ENCODE measurements at places on chromosomes 6 and 20.

DNA sequence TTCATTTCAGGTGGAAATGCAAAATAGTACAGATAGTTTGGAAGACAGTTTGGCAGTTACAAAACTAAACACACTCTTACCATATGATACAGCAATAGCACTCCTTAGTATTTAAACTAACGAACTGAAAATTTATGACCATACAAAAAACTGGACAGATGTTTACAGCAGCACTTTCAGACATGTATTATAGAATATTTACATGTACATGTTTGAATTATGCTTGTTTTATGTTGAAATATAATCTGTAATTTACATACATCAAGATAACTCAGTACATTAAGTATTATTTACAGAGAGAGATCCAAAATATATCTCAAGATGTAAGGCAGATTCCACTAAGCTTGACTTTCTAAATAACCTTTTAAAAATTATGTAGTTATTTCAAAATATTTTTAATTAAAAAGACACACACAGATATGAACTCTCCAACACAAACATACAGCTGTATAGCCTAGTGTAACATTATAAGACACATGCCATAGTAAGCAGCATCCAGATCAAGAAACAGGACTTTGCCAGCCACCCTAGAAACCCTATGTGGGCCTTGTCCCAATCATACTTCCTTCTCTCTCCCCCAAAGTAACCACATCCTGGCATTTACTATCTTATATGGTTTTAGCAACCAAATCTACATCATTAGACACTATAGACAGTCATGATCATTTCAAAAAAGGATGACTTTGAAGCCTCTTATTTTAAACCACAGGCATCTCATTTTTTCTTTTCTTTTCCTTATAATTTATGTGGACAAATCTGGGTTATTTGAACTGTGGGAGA is 82.2 kb downstream of the MAN1A1 start:
- DNase-seq: no peak

- DNase-seq: no peak
Measured at GRCh38 chr6:17482711-17483110, 89.3 kb downstream of the CAP2 start.

GRCh38 chr20:17941087-17941825 is 27.3 kb downstream of the SNX5 start:
- DNase-seq: no peak

DNA sequence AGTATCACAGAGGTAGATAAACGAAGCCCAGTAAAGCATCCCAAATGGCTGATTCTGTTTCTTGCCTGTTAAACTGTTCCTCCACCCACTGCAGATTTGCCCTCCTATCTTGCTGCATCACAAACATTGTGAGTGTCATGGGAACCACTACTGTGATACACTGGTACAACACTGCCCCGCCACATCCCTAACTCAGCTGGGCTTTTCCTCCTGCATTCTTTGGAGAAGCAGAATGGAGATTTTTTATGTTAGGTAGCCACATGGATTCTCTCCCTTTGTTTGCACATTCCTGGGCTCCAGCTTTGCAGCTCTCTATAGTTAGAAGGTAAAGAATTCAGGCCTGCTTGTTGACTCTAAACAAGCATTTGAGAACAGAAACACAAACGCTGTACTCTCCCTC is 234.1 kb downstream of the TMEM242 start:
- no peak for DNase-seq

DNA sequence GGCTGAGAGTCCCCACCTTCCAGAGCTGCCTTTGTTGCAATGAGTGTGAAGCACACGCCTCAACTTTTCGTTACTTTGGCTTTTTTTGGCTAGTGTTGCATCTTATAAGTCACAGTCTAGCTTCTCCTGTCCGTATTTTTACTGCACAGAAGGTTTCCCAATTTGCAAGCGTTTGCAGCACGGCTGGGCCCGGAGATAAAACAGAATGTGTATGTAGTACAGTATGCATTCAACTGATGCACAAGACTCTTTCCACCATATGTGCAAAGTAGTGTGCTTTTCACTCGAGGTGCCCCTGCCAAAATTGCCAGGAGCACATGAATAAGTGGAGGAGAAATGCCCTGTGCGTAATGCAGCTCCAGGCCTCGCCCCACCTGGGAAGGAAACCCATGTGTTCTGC is 79.6 kb downstream of the SOBP start:
- no peak for DNase-seq

GRCh38 chr6:150201772-150202329 is 59.0 kb downstream of the PPP1R14C start:
- DNase-seq: no peak

GRCh38 chr20:52754366-52754765 is 217.8 kb upstream of the TSHZ2 start:
- no peak for DNase-seq

DNA sequence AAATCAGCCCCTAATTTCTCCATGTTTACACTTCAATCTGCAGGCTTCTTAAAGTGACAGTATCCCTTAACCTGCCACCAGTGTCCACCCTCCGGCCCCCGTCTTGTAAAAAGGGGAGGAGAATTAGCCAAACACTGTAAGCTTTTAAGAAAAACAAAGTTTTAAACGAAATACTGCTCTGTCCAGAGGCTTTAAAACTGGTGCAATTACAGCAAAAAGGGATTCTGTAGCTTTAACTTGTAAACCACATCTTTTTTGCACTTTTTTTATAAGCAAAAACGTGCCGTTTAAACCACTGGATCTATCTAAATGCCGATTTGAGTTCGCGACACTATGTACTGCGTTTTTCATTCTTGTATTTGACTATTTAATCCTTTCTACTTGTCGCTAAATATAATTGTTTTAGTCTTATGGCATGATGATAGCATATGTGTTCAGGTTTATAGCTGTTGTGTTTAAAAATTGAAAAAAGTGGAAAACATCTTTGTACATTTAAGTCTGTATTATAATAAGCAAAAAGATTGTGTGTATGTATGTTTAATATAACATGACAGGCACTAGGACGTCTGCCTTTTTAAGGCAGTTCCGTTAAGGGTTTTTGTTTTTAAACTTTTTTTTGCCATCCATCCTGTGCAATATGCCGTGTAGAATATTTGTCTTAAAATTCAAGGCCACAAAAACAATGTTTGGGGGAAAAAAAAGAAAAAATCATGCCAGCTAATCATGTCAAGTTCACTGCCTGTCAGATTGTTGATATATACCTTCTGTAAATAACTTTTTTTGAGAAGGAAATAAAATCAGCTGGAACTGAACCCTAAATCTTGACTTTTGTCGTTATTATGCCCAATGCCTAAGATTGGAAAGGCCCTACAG is 4.5 kb downstream of the SOX4 start:
- no peak for DNase-seq

GRCh38 chr6:161949531-161949930 is 675.7 kb upstream of the AGPAT4 start:
- no peak for DNase-seq

DNA sequence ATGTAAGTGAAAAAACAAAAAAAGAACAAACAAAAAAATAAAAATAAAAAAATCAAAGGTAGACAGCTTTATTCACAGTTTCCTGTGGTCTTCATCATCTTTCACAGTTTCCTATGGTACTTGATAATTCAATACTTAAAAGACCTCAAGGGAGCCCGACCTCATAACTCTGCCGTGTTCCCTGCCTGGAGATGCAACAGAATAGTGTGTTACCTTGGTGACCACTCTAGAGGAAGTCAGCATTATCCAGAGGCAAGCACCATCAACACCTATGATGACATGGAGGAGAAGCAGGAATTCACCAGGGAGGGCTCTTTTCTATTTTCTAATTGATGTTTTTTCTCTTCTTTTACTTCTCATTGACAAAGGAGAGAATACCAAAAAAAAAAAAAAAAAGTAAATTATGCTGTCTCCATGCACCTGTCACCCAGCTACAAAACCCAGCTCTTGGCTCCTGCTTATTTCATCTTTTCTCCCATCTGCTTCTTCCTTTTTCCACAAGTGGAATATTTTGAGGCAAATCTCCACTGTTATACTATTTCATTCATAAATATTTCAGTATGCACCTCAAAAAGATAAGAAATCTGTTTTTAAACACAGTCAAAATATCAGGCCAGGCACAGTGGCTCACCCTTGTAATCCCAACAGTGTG is 95.8 kb upstream of the STXBP5 start:
- DNase-seq: no peak

DNA sequence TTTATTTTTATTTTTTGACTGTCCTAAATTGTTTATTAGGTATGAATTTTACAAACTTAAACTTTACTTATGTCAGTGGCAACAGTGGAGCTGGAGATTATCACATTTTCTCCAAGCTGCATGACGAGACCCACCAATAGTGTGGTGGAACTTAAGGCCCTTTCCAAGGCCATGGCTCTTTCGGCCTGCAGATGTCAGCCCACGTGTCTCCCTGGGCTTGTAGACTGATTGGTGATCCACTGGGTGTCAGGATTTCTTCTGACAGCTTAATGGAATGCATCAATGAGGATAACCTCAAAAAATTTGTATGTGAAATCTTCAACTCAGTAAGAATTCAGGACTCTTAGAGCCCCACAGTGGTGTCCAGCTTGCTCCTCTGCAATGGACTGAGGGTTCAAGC is 32.3 kb upstream of the OVOL2 start:
- DNase-seq: no peak

DNA sequence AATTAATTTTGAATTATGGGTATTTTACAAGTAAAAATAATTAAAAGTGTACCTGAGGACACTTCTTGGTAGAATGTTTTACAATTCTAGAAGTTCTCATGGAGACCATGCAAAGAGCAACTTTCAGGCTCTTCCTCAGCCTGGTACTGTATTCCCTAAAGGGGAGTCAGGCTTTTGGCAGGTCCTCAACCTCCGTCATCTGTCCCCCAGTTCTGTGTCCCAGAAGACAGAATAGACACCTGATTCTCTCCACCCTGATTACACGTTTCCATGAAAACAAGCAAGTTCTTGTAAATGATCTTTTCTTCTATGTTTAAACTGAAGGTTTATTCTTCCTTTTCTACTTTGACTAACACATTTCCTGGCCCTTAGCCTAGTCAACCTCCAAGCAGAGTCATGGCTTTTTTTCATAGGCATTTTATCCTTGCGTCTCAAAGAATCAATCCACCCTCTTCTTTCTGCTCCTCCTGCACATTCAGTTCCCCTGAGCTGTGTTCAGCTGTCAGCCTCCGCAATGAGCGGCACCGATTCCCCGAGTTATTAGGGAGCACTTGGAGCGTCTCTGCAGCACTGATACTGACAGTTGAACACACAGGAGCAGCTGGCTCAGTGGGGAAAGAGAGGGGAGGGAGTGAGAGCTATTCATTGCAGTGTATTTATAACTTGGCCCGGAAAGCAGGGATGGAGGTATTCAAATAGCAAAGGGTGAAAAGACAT is 1082.4 kb upstream of the MAP3K7 start:
- no peak for DNase-seq

DNA sequence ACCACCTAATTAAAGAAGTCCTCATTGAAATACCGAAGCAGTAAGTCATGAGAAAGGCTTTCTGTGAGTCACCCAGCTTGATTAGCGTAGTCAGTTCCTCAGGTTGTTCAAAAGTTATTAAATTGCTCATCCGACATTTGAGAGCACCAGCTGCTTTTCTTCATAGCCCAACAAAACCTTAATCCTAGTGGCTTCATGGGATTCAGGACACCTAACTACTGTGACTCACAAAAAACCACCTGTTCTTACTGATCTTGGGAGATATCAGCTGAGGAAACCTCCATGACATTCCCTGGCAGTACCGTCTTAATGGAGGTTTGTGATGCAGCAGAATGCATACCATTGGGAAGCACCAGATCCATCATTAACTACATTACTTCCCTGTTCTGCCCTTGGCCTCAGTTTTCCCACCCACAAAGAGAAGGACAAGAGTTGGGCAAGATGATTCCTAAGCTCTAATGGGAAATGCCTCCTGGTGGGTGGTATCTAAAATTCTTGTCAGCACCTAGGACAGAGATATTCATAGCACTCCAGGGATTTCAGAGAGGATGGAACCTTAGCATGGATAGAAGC is 103.8 kb downstream of the KHDC1L start:
- no peak for DNase-seq

- no peak for DNase-seq
Measured at GRCh38 chr20:53495398-53496092, 98.1 kb downstream of the ZNF217 start.

GRCh38 chr6:14406614-14407331 is 289.2 kb downstream of the CD83 start:
- no peak for DNase-seq

DNA sequence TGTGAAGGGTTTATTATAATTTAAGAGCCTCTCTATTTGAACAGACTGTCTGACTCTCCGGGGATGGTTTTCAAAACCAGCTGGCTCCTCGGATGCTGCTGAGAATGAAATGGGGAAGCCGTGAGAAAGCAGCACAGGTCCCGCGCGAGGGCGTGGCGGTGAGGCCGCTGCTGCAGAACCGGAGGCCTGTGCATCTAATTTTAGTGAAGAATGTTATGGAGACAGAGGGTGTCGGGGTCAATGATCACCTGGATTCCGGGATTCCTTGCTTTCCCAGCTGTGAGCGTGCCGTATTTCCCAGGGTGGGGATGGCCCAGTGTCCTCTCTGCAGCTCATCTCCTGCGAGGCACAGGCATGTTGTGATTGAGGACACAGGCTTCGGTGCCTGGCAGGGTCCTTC is 348.0 kb downstream of the CDH4 start:
- no peak for DNase-seq

GRCh38 chr6:41028561-41029412 is 10.2 kb downstream of the UNC5CL start:
- no peak for DNase-seq

DNA sequence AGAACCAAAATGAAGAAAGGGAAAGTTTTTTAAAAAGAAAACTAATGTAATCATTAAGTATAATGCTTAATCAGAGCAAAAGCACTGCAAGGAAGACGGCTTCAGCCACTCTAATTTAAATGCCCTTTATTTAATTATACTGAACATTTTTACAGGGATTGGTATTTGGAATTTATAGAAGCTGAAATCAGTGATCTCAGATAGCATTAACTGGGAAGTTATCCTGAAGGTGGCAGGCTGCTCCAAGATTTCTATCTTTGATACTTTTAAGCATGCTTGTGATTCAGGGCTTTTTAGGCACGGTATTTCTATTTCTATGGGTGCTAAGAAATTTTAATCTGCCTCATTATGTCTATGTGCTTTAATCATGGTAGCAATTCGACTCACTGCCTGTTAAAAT is 1.3 kb upstream of the NDUFAF4 start:
- DNase-seq: no peak

GRCh38 chr6:42745083-42745639 is 742 bp downstream of the TBCC start:
- no peak for DNase-seq

DNA sequence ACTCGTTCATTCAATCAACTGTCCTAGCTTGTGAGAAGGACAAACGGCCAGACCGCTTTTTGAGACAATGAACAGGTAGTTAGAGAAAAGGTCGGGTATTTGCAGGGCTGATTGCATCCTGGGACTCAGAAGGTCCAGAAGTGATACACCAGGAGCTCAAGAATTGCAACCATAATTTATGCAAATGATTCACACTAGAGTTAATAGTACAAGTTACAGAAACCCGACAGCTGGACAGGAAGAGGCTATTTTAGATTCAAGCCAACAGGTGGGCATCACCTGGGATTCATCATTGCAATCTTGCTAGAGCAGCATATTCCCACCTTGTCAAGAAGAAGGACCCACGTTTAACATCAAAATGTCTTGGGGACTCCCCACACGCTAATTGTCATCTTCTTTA is 83.5 kb downstream of the TNFAIP3 start:
- no peak for DNase-seq
